KG1 (cell line): ENCODE measurements at places on chromosomes 13 and 19.

DNA sequence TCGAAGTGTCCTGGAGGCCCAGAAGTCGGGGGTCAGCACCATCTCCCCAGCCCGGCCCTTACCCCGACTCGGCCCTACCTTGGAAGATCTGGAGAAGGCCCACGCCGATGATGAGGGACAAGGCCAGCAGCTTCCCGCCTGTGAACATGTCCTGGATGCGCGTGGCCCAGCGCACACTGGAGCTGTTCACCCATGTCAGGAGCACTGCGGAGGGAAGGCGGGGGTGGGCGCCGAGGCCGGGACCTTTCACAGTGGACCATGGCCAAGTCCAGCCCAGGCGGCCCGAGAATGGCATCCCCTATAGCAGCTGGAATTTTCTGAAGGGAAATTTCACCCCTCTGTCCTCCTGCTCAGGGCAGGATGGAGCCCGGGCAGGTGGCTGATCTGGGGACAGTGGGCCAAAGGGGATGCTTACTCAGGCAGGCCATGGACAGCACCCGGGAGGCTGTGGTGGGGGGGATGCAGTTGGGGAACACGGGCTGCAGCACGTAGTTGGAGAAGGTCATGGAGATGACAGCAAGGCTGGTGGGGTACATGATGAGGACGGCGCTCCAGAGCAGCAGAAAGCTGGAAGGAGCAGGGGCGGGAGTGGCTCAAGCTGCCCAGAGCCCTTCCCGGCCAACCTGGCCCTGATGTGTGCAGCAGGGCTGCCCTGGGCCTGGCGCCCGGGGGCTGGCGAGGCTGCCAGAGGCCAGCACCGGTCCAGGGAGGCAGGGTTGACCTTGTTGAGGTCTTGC, 13.0 kb downstream of the SLC7A10 start:
- DNase-seq, result no peak

DNA sequence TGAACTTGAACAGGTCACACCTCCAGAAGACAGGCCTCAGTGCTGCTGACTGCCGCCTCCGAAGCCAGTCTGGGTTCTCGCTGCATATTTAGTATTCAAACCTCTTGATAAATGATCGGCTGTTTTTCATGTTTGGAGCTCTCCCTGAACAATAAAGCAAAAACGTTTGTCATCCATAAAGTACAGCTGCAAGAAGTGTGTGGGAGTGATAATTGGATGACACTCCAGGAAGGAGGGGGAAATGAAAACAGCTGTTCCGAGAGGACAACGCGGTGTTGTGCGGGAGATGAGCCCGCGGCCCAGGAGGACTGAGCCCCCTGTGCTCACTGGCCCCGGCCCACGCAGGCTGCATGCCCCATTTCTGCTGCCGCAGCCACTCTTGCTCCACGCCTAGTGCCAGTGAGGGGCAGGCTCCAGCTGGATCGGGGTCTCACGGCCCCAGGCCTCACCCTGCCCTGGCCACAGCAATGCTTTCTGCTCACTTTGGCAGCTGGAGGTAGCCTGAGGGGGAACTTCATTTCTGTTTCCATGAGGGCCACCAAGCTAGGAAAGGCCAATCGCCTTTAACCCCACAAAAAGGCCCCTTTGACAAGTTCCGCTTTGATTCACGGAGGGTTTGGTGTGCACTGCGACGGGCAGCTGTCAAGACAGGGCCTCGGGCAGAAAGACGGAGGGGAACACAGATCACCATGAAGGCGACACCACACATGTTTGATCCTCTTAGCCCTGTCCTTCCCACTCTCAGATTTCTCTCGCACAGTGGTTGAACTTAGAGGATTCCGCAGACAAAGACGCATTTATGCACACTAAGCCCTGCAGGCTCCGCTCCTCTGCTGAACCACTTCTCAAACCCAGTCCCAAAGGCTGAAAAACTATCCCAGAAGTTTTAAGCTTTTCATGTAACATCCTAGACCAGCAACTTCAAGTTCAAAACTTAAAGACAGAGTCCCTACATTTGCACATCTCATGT, 537.6 kb downstream of the EFNB2 start:
- DNase-seq, result no peak

GRCh38 chr13:43150369-43151207, 127.2 kb downstream of the DNAJC15 start:
- no peak for DNase-seq

GRCh38 chr13:50452756-50453155, 390.7 kb downstream of the DLEU7 start:
- no peak for DNase-seq

- no peak for DNase-seq
Observed at GRCh38 chr13:51342706-51343105, 3.2 kb downstream of the SERPINE3 start.

DNA sequence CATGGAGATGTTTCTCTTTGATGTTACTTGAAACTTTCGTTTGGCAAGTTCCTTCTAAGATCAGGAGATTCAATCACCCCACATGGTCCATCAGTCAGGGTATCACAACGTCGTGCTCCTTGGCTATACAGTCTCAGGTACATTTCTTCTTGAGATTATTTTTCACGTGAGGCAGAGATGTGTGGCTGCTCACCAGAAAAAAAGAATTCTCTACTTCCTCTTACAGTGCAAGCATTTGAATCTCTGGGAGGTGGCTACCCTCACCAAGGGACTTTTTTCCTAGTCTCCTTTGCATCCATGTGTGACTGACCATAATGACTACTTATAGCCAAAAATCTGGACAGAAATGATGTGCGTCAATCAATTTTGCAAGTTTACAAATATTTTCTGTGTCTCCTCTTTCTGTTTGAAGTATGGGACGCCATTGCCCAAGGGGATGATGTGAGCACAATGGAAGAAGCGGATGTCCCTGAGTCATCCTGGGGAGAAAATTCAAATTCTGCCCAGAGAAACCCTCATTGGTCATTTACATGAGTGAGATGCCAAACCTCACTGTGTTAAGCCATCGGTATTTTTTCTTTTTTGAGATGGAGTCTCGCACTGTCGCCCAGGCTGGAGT, 8.6 kb upstream of the LAIR2 start:
- no peak for DNase-seq

GRCh38 chr19:12187625-12188024, 24.7 kb downstream of the ZNF136 start:
- DNase-seq, result no peak

DNA sequence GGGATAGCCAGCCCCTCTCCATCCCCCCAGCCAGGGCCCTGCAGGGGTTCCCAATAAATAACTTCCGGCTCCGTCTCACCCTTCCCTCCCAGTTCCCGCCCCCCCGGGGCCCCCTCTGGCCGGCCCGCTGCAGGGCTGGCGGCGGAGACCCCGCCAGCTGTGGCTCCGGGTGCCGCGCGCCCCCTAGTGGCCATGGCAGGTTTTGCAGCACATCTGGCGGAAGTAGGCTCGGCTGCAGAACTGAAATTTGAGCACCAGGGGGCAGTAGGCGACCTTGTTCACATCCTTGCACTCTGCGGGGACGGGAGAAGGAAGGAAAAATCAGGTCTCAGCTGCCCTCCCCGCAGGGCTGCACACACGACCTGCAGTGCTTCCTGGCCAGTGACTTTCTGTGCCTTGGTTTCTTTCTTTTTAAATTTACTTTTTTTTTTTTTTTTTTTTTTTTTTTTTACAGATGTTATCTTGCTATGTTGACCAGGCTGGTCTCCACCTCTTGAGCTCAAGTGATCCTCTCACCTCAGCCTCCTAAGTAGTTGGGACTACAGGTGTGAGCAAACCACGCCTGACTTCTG, 3.6 kb upstream of the MYO1F start:
- DNase-seq, result peak; percentile 49

GRCh38 chr13:112441779-112442310, 65.7 kb downstream of the SPACA7 start:
- DNase-seq, result no peak

DNA sequence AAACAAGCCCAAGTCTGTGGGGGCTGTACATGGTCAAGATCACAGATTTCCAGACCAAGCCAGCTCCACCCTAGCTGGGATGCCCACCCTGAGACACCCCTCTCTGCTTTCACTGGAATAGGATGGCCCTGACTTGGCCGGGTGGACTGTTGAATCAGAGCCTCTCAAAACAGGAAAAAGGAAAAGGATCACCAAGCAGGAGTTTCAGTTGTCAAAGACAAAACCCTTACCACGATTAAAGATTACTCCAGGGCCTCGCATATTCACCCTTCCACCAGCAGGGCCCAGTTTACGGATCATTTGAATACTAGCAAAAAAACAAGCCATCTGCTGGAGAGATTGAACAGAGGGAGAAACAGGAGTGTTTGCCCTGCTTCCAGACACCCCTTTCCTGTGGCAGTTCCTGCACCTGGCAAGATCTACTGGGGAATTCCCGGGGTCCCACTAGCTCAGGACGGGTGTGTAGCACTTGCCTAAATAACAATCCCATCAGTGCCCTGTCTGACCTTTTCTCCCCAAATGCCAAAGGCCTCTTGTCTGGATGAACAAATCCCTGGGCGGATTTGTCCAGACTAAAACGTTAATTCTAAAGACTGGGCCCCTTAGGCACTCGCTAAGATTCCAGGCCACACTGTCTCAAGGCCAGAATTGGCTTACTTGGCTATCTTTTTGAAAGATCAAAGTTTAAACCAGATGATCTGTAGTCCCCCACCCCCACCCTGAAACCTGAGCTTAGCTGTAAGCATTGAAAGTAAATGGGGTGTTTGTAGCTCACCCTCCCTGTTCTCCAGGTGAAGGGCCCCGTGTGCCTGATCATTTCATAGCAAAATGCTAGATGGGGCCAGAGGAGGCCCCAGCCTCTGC, 38.4 kb downstream of the ACTN4 start:
- DNase-seq, result no peak

- no peak for DNase-seq
Observed at GRCh38 chr13:72109863-72110262, 242.9 kb upstream of the DACH1 start.

DNA sequence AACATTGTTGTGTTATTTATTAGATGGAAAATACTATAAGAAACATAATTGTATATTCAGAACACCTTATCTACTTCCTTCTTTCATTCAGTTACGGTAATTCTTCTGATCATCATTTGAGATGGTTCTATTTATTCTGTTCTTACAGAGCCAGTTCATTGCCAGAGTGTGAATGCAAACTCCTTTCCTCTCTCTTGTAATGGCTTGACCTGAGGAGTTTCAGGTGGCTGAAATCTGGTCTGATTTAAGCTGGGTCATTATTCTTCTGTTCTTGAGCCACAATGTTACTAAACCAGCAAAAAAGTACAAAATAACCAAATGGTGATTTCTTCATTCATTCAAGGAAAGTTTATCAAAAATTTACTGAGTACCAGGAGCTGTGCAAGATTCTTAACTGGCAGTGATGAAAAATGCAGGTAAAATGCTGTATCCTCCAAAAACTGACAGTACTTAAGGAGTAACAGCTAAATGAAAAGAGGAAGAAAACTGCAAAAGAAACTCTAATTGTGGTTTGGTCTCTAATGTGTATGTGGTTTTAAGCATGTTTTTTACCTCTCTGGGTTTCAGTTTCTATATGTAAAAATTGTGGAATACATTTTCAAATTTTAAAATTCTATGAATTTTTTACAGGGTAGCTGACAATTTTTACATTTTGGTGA, 182.4 kb upstream of the UFM1 start:
- peak; percentile 5 for DNase-seq

- no peak for DNase-seq
Observed at GRCh38 chr19:56596676-56597075, 1.6 kb downstream of the ZNF71 start.
